ENCODE measurements at places on chromosomes 12 and 14. TPM values are rescaled to one million over a fixed set of nuclear protein-coding genes. Genes with fewer than 3 reads are reported as not detected.

The VDR gene
- 0.76 TPM for total RNA-seq

The TAS2R43 gene
- 0.53 TPM for total RNA-seq

The B3GNT4 gene
- 1.6 TPM for total RNA-seq

The TMEM179 gene
- total RNA-seq = 3.6 TPM

The HOXC12 gene
- total RNA-seq = not detected

The KCNK10 gene
- total RNA-seq = 0.53 TPM

The FOXG1 gene
- total RNA-seq = 0.09 TPM

The HOXC13 gene
- not detected for total RNA-seq

The FOXM1 gene
- 100 TPM for total RNA-seq

The TTC7B gene
- total RNA-seq = 27.6 TPM

DNA sequence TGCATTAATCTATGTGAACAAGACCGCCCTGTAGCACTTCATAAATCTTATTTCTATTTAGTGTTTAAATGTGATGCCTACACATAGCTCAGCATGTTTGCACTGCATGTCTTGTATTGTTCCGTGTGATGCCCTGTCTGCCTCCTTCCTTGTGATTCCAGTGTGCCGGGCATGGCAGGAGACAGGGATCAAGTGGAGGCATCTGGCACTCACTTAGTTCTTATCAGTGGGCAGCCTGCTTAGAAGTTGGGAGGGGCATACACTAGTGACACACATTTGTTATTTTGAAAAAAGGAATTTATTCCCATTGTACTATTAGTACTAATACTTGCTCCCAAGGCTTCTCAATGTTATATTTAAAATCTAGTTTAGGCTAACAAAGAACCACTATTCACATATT is 176.4 kb downstream of the KCNA5 start:
- no peak for DNase-seq

DNA sequence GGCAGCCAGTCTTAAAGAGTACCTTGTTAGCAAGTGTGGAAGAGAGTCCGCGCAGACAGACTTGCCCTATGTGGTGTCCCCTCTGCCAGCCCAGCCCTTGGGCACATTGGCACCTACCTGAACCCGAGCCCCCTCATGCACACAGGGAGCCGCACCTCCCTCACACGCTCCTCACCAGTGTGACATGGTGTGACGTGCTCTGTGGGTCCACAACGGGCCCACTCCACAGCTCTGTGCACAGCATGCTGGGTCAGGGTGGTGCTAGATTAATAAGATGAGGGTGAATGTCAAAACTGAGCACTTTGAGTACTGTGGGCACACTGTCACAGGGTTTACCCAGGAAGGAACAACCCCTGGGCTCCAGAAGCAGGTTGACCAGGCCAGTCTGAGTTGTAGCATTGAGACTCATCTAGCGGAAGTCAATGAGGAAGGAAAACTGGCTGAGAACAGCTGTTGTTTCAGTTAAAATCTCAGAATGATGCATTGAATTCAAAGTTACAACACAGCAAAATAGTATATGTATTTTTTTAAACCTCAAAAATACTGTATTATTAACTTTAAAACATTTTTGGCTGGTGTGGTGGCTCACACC is 53.4 kb upstream of the AMN start:
- DNase-seq = no peak

DNA sequence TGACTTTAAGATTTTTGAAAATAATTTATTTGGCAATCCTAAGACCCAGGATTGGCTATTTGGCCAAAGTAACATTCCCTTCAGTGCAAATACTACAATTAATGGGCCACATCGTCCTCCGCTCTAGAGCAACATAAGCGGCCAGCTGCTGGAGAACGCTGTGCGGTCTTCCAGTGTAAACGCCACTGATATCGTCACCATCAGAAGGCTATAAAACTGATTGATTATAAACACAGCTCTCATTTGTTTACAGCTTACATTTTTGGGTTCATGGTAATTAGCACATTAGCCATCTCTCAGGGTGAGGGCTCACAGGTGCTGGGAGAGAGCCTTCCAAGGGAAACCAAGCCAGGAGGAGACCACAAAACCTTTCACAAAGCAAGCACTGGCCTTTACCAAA is 130.1 kb upstream of the BMP4 start:
- no peak for DNase-seq

DNA sequence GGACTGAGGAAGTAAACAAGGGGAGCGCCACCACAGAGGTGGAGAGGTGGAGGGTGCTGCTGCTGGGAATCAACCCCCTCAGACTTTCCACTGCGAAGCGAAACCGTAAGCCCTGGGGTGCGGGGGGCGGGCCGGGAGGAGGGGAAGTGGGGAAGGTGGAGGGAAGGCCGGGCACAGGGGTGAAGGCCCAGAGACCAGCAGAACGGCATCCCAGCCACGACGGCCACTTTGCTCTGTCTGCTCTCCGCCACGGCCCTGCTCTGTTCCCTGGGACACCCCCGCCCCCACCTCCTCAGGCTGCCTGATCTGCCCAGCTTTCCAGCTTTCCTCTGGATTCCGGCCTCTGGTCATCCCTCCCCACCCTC is at the start of gene LAG3:
TSS of gene LAG3 (plus strand) at position 190 of the 365 bp plus-strand sequence. CDS start 333 bp downstream, outside the sequence.
- DNase-seq = no peak

DNA sequence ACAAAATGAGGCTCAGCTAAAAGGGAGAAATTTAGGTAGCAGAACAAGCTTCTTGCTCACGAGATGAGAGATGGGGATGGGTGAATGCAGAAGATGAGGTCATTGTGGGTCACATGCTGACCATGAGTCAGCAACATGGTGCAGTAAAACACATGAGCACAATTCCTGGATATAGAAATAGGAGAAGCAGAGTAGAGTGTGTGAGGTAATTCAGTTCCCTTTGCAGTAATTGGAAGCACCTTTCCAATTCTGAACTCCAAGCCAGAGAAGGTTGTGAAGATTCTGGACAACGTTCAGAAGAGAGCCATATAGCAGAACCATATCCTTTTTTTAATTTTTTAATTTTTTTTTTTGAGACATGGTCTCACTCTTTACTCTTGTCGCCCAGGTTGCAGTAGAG is 62.0 kb upstream of the LMNTD1 start:
- no peak for DNase-seq

DNA sequence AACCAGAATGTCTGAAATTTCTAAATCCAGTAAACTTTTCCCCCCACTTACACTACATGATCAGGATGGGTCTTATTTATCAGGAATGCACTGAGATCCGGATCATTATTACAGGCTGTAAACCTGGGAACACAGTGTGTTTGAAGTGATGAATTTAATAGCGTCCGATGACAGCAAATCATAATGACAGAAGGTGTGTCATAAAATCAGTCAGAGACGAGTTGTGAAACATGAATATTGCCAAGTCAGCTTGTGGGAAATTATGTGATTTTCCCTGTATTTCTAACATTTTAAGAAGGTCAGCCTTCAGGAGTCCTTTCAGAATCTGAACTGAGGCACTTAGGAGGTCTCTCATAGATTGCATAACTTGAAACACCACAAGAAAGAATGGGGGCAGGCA is 36.7 kb downstream of the RERG start:
- DNase-seq = no peak

DNA sequence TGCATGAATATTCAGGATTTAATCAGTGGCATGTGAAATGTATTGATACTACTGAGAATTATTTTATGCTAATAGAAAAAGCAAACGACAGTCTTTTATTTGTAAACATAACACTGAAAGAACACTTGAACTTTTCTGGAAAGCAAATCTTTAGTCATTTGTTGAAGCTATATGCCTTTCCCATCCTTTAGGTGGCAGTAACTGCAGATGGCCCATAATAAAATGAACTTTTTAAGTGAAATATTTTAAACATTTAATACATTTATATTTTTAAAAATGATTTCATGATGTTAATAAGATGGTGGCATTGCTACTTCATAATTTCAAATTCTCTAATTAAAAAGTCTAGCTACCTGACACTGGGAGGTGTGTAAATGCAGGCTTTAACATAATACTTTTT is 13.9 kb upstream of the KRR1 start:
- DNase-seq = no peak

GRCh38 chr12:64010069-64010686 is 165.7 kb downstream of the SRGAP1 start:
- no peak for DNase-seq

DNA sequence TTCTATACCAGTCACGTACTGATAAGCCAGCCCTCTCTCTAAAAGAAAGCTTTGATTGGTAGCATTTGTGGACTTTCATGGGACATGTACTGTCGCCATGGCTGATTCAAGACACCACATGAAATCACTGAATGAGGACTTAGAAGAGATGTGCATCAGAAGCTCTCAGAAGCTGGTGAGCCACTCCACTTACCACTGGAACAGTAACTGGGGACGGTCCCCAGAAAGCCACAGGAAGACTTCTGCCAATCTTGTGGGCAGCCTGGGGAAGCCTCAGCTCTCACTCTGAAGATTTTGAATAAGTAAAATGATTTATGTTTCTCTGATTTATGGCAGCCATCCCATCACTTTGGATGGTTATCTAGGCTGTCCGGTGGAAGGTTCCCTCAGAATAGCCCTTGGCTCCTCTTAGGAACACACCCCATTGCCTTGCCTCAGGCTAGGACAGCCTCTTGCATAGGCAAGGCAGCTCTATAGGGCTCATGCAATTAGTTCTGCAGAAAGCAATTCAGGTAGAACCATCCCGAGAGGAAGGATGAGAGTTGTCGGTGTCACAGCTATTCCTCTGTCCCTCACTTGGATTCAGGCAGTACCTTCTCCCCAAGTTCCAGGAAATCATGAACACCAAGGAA is 9.8 kb downstream of the DHRS1 start:
- DNase-seq = no peak

GRCh38 chr12:123942911-123943648 is 29.6 kb downstream of the CCDC92 start:
- DNase-seq = no peak

GRCh38 chr12:96543-96942 is 30.0 kb downstream of the IQSEC3 start:
- DNase-seq = no peak

DNA sequence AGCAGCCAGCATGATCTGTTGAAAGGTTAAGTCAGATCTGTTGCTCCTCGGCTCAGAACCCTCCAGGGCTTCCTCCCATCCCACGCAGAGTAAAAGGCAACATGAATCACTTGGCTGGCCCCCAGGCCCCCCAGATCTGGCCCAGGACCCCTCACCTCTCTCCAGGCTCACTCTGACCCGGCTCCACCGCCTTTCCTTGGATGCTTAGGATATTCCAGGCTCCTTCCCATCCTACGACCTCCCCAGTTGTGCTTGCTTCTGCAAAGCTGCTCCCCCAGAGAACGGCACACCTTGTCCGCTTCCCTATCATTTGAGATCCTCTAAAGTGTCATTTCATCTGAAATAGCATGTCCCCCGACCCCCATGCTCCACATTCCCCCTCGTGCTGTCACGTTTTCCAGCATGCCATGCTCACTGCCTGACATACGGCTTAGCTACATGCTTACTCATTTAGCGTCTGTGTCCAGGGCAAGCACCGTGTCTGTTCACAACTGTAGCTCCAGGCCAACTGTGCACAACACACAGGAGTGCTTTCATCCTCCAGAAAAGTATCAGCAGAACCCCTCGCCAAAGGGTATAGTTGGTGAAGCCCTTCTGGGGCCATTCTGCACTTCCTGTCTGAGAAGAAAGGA is 33.6 kb upstream of the BDKRB2 start:
- no peak for DNase-seq

GRCh38 chr14:60356906-60357550 is 108.0 kb downstream of the PPM1A start:
- DNase-seq = peak; percentile 41

DNA sequence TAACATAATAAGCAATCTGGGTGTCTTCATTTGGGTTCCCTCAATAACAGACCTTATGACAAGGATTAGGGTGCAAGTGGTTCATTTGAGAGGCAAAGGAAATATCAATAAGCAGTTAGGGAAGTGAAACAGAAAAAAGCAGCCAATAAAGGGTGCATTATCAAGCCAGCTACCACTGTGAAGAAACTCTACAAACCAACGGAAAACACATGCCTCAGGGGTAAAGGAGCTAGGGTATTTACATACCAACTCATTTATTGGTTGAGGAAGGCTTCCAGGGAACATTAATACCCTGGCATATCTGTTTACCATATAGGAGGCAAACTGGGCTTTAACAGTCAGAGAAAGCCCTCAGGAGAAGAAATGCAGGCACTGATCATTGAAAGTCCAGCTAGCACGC is 22.7 kb upstream of the IFNG-AS1 start:
- no peak for DNase-seq

GRCh38 chr14:79161571-79161970 is 991.4 kb downstream of the NRXN3 start:
- peak; percentile 59 for DNase-seq

GRCh38 chr12:8603856-8604255 is 8.8 kb downstream of the AICDA start:
- DNase-seq = no peak

DNA sequence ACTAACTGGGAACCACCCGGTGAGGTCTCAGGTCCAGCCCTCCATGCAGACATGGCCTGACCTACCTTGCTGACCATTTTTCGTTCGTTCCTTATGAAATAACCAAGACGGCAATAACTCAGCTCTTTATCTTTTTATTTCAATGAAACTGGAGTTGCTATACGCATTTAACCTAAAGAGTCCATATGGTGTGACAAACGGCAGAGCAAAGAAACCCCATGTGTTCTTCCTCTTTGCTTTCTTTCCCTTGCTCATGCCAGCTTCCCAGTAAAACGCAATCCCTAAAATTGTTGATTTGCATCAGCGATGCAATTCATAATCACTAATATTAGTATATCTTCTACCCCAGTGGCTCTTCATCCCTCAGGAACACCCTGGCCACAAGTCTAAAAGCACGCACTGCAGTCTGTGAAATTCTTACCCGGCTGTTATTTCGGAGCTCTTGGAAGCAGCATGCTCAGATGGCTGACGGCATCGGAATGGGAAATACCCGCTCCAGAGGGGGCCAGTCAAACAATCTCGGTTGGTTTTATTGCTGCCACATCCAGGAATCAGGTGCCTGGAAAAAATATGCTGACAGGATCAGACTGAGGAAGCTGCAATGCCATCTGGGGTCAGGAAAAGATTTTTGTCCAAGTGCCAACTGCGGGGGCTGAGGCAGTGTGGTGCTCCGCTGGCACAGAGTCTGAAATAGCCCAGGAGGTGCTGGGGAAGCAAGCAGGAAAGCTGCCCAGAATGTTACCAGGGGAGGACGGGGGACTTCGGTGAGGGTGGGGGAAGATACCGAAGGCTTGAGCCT is 28.2 kb upstream of the KCNA1 start:
- DNase-seq = no peak

- DNase-seq = no peak
Measured at GRCh38 chr12:15977999-15978951, 67.1 kb downstream of the DERA start.

- peak; percentile 78 for DNase-seq
Measured at GRCh38 chr12:1691123-1692007, 495 bp downstream of the ADIPOR2 start.

- no peak for DNase-seq
Measured at GRCh38 chr14:92990456-92991430, 67.8 kb downstream of the CHGA start.

- DNase-seq = no peak
Measured at GRCh38 chr14:98878282-98878681, 393.7 kb downstream of the BCL11B start.
